ENCODE measurements at places on chromosomes 3 and 15.

- DNase-seq: no peak
Measured at GRCh38 chr3:115659253-115660220, 36.2 kb downstream of the GAP43 start.

GRCh38 chr3:184568560-184568923 lies 7.0 kb downstream of the EPHB3 start:
- DNase-seq: no peak

- peak; percentile 33 for DNase-seq
Measured at GRCh38 chr3:21041621-21042020, 709.4 kb downstream of the ZNF385D start.

- DNase-seq: no peak
Measured at GRCh38 chr3:35486295-35486694, 153.0 kb upstream of the ARPP21 start.

DNA sequence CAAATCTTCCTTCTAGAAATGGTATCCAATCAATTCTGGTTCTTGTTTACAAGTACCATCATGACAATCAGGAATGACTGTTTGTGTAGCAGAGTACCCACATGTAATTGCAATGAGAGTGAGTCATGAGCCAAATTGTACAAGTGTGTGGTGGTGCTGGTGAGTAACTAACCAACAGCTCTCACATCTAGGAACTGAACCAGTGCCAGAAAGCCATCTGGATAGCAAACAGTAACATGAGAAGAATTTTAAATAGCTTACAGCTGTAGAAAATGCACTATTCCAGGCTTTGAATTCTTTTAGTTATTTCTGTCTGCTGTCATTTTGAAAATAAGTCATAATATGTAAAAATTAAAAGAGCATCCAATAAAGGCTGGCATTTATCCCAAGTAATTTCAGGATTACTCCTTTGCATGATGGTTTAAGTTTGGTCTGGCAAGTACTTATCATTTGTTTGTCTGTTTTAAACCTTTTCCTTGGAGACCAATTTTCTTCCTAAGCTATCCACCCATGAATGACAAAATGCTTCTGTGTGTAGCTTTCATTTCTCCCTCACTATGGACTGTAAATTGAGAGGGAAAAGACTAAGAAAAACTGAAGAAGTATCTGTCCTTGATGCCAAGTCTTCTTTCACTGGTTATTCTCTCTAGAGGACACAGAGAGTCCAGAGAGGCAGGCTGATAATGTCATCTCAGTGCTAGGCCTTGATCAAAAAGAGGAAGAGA lies 60.0 kb downstream of the PIK3CB start:
- DNase-seq: peak; percentile 99

- no peak for DNase-seq
Measured at GRCh38 chr3:119293105-119293870, 895 bp upstream of the ARHGAP31 start.
